ENCODE measurements at places on chromosomes 11 and 22.

GRCh38 chr22:31962387-31963125 lies 18.2 kb downstream of the YWHAH start:
- no peak for DNase-seq

GRCh38 chr11:126518972-126519690 lies 163.6 kb downstream of the ST3GAL4 start:
- no peak for DNase-seq

- DNase-seq: no peak
Observed at GRCh38 chr11:69645801-69646492, 5.0 kb downstream of the CCND1 start.

DNA sequence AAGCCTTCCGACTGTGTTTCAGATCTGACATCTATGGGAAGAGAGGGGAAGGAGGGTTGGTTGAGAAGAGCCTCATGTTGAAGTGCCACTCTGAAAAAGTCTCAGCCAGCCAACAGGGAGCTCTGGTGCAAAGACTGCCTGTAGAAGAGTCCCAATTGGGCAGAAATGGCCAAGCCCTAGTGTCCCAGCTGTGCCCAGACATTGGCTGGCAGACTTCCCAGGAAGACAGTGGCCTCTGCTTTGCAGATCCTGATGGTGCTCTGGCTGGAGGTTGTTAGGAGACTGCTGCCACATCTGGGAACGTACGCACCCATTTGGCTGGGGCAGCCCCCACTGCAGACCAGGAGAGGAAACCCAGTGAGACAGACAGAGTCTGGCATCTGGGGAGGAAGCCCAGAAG lies 3.2 kb upstream of the PLA2G3 start:
- DNase-seq: no peak
